Non-pigmented ciliary epithelial cell (primary cell): ENCODE measurements at places on chromosomes 3 and 15.
A peak's percentile ranks its signal among the peaks of the same experiment; 100 is the strongest.

DNA sequence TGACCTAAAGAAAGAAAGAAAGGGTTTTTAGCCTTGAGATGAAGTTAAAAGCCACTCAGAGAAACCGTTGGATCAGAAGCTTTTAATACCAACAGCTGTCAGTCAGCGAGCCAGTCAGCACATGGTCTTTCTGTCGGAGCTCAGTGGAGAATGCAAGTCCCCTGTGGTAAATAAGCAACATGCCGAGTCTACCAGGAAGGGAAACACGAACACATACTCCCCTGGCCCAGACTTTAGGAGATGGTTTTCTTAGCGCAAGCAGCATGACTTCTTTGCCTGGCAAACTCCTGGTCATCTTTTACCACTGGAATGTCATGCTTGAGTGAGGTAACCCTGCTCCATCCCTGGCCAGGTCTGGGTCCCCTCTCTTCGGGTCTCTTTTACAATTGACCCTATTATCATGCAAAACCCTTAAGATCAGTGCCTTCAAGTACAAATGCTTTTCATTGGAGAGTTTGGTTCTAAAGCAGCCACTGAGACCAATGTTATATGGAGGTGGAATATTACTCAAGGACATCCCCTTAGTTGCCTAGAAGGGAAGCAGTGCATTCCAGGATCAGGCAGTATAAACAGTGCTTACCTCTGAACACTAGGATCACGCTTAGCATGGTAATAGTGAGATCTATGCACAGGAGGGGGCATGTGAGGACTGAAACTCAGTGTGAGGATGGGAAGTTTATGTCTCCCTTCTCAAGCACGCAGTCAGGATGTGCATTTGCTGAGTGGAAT, 28.2 kb downstream of the SLCO3A1 start:
- no peak for DNase-seq

GRCh38 chr3:144809380-144809779, 837.8 kb downstream of the DIPK2A start:
- no peak for DNase-seq

DNA sequence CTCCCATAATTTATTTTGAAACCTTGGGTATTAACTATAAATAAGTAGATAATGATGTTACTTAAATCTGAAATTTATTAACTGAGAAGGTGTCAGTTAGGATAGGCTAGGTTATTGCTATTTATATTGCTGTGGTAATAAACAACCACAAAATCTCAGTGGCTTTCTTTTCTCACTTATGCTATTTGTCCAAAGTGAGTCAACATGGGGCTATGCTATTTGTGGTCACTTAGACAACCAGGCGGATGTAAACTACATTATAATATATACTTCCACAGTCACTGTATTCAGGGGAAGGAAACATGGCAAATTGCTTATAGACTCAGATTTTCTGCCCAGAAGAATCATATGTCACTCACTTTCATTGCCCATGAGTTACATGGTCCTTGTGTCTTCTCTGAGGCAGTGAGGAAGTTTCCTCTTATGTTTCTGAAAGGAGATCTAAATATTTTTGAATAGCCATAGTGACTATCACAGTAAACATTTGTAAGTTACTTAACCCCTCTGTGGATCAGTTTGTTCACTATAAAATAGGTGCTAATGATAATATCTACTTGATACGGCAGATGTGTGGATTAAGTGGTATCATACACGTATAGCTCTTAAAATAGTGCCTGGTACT, 19.8 kb downstream of the HMG20A start:
- DNase-seq = no peak

DNA sequence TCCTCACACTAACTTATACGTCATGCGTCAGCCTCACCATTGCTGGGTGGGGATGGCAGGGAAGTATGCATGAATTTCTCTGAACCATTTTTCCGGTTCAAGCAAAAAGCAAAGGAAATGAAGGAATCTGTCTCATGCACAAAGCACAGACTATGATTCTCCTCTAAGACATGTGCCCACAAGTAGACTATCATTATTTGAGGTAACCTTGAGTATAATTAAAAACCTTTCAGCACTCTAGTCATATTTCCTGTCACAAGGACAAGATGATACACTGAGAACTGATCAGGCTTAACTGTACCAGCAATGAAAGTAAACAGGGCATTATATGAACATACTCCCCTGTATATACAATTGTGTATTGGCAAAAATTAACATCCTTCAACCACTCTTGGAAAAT, 56.7 kb upstream of the TSC22D2 start:
- DNase-seq = no peak

- DNase-seq = no peak
Observed at GRCh38 chr3:159039286-159039685, 237.4 kb downstream of the MFSD1 start.

DNA sequence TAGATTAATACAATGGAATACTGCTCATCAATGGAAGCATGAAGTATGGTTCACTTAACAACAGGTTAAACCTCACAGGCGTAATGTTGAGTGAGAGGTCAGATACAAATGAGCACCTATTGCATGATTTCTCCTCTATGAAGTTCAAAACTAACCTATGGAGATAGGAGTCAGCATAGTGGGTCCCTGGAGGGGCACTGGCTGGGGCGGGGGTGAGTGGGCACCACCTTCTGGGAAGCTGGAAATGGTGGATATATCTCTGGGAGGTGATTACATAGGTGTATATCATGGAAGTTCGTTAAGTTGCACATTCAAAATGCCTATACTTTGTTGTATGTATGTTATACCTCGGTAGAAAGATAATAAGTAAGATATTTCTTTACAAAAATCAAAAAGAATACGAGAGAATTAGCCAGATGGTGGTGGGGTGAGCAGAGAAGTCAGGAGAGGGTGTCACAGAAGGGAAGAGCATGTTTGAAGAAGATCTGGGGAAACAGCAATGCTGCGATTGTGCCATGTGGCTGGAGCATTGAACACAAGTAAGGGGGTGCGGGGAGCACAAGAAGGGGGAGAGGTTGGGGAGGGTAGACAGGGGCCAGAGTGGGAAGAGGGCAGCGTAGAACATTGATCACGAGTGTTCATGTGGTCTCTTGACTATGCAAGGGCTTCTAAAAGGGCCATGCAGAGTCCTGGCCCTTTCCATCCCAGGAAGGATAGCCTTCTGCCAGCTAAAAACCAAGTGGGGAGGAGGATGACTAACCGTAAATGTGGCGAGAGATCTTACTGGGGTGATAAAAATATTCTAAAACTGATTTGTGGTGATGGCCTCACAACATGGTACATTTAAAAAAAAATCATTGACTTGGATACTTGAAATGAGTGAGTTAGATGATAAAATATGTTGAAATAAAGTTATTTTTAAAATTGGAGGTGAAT, 30.2 kb downstream of the ITGA11 start:
- DNase-seq = no peak

DNA sequence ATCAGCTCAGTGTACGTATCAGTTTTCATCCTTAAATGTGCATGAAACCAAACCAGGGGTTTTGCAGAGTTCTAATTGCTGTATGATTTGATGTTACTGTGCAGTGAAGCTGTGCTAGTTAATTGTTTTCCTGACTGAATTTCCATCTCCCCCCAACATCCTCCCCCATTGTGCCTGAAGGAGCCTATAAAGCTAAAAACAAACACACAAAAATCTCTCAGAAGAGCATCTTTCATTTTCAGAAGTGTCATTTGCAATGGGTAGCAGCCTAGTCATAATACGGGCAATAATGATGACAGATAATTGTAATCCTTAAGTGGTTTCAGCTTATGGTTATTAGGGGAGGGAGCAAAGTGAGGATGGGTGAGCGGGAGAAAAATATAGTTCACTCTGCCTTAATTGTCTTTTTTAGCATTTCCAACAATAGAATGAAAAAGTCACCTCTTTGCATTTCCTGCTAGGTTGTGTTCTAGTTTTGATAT, 207.9 kb upstream of the TBL1XR1 start:
- DNase-seq = no peak

GRCh38 chr3:132605374-132605792, 8.3 kb downstream of the ACKR4 start:
- no peak for DNase-seq

DNA sequence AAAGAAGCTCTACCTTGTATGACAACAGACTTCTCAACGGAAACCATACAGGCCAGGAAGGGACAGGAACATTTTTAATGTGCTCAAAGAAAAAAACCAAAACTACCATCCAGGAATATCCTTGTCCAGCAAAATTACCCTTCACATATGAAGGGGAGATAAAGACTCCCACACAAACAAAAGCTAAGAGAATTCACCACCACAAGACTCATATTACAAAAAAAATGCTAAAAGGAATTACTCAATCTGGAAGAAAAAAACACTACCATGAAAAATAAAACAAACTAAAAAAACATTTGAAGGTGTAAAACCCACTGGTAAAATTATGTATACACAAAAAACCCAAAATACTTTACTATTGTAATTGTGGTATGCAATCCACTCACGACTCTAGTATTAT, 57.2 kb downstream of the DLG1 start:
- DNase-seq = no peak

DNA sequence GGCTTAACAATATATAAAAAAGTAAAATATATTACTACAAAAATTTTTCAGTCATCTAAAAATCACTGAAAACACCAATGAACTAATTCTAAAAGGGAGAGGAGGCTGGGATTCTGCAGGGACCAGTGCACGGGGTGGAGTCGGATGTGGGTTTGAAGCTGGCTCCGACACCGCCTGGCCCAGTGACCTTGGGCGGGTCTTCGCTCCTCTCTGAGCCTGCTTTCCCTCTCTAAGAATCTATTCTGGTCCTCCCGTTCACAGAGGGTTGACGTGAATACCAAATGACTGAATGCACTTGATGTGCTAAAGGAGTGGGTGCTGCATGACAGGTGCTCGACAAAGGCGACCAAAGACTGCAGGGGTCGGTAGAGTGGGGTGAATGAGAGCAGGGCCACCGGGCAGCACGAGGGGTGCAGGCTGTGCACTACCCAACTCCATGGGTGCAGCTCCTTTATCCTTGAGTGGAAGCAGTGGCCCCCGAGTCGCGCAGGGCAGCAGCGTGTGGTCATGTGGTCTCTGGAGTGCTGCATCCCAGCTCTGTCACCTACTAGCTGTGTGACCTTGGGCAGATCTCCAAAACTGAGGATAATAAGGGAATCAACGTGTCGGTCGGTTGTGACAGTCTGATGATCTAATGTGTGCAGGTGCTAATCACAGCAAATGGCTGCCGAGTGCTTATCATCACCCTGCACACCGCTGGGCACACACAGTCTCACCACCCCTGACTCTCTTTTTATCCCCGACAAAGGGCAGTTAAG, 8.6 kb upstream of the IQSEC1 start:
- DNase-seq = no peak

- DNase-seq = no peak
Observed at GRCh38 chr3:12286927-12287726, 1.7 kb upstream of the PPARG start.

DNA sequence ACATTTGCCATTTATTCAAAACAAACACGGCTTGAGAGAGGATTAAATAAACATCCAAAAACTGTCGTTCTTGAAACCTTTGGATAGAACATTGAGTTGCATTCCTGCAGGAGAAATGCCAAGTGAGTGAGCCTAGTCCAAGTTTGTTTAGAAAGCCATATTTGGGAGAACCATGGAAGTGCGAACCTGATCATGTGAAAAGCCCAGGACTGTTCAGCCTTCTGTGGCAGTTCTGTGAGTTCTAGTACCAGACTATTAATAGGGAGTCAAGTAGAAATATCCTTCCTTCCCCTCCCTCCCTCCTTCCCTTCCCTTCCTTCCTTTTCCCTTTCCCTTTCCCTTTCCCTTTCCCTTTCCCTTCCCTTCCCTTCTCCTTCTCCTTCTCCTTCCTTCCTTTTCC, 470.4 kb downstream of the LPP start:
- no peak for DNase-seq

DNA sequence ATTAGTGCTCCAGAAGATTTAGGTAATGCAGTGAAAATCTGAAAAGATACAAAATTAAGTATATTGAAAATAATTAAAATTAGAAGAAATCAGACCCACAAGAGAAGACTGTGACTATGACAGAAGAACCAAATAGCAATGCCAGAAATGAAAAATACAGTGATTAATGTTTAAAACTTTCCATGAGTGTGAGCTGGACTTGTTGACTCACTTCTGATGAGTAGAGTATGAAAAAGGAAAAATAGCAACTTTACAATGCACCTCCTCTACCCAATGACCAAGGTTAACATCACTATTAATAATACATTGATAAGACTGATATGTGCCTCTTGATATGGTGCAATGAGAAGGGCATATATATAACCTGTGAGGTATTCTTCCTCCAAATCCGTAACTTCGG, 39.3 kb upstream of the SLC22A13 start:
- DNase-seq = peak; percentile 23

DNA sequence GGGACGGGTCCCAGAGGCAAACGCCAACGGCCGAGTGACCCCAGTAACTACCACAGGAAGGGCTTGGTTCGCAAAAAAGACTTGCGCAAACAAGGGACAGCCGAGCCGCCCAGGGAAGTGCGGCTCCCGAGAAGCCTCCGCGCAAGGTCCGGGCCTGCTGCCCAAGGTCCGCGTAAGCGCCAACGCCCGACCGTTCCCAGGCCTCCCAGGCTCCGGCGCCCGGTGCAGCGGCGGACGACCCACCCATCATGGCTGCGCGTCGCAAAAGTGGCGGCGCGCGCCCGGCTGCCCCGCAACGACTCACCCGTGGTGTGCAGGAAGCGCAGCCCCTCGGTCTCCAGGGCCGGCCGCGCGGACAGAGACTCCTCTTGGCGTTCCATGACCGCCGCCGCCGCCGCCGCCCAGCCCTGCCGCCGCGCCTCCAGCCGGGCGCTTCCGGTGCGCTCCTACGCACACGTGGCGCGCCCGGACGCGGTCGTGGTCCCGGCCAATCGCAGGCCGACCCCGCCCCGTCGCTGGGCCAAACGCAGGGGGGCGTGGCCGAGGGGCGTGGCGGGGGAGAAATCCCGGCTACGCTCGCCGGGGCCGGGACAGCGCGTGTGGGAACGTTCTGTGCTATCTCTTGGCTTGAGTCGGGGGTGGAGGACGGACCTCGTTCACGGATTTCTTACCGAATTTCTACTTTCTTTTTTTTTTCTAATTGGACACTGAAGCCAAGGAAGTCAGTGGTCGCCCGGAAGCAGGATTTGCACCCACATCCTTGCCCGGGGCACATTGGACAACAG, at the start of gene SELENOS:
Gene SELENOS (minus strand): TSS at position 448 of the 785 bp plus-strand sequence. CDS start 68 bp downstream, at position 380.
- DNase-seq = no peak

DNA sequence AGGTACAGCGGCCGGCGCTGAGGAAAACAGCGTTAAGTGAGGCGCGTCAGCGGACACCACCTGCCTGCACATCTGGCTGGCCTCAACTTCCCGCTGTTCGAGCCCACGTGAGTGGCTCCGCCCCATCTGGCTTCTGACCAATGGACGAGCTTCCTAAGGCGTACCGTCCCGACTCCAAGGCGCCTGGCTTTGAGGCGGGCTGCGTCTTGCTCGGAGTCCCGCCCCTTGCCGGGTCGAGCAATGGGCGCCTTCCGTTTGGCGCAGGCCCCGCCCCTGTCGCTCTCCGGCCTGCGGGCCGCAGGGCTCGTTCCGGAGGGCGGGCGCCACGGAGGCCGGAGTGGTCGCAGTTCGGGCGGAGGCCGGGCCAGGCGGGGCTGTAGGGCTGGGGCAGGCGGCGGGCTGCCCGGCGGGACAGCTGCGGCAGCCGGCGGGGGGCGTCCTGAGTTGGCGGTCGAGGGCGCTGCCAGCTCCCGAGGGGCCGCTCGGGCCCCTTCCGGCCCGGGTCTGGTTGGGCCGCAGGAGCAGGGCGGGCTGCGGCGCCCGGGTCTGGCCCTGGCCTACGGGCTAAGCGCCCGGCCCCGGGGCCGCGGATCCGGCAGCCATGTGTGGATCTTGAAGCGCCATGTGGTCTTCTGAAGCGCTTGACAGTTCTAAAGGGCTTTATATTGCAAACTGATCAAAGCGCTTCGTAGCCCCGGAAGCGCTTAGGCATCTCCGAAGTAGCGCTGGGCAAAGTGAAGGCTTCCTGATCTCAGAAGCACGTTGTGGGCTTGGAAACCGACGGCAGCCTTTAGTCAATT, at the start of gene TATDN2:
Gene TATDN2 (plus strand): TSS at position 276 of the 800 bp plus-strand sequence. CDS start 742 bp downstream, outside the sequence.
- peak; percentile 71 for DNase-seq

- no peak for DNase-seq
Observed at GRCh38 chr15:89780601-89781000, 4.5 kb downstream of the MESP2 start.
